Cardiac septum (tissue), 1 donor: ENCODE measurements at places on chromosomes 2 and 18. TPM values are rescaled to one million over a fixed set of nuclear protein-coding genes. Genes with fewer than 3 reads are reported as not detected.

- DNase-seq = no peak
Measured at GRCh38 chr18:49843131-49843530, 29.8 kb upstream of the ACAA2 start.

DNA sequence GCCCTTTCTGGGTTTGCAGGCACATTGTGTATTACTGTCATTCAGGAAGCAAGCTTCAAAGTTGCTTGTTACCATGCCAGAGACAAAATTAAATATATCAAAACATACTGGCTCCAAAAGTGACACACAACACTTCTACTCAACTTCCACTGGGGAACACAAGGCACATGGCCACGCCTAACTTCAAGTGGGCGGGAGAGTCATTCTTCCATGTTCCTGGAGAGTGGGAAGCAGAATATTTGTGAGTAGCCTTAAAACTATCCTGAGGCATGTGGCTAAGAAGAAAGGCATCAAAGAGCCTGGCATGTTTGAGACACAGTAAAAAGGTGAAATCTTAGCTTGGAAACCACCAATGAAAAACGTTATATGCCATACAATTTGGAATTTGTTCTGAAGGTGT lies 90.5 kb upstream of the TACR1 start:
- DNase-seq = no peak

- DNase-seq = no peak
Measured at GRCh38 chr2:191682126-191682525, 4.2 kb downstream of the NABP1 start.

DNA sequence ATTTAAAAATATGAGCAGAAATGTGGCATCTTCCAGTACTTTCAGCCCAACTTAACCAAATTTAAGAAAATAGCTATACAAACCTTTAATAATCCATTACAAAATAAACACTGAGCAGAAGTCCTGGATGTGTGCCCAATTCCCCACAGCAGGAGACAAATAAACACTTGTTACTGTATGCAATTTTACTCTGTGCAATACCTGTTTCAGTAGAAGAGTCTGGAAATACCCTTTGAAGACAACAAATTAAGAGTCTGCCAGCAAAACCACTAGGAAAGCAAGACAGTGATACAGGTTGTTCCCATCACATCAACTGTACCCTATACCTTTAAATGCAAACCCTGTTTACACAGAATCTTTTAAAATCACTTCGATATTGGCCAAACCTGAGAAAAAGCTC lies 41.4 kb upstream of the RNU4ATAC start:
- DNase-seq = no peak

Gene GPR39
- not detected for total RNA-seq

- no peak for DNase-seq
Measured at GRCh38 chr2:141468761-141469160, 662.1 kb downstream of the LRP1B start.

DNA sequence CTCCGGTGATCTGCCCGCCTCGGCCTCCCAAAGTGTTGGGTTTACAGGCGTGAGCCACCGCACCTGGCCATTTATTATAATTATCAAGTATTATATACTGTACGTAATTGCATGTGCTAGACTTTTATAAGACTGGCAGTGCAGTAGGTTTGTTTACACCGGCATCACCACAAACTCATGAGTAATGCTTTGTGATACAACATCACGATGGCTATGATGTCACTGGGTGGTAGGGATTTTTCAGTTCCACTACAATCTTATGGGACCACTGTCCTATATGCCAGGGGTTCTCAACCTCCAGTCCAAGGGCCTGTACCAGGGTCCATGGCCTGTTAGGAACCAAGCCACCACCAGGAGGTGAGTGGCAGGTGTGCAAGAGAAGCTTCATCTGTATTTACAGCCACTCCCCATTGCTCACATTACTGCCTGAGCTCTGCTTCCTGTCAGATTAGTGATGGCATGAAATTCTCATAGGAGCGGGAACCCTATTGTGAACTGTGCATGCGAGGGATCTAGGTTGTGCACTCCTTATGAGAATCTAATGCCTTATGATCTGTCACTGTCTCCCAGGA lies 9.4 kb downstream of the SCYGR4 start:
- DNase-seq = no peak

Gene SRD5A2
- total RNA-seq = not detected

DNA sequence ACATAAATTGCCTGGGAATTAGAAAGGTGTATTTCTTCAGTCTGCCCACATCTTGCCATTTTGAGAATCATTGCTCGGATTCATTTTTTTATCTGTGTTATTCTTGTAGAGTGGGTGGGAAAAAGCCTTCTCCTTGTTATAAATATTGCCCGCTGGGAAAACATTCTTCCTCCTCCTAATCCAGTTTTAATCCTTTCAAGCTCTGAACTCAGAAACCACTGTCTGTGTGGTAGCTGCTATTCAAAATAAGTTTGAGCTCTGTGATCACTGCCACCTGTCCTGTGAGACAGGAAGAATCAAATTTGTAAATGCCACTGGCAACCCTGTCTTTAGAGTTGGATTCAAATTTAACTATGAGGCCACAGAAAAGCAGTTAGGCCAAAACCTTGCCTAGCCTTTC lies 1875.2 kb upstream of the PIK3C3 start:
- no peak for DNase-seq

DNA sequence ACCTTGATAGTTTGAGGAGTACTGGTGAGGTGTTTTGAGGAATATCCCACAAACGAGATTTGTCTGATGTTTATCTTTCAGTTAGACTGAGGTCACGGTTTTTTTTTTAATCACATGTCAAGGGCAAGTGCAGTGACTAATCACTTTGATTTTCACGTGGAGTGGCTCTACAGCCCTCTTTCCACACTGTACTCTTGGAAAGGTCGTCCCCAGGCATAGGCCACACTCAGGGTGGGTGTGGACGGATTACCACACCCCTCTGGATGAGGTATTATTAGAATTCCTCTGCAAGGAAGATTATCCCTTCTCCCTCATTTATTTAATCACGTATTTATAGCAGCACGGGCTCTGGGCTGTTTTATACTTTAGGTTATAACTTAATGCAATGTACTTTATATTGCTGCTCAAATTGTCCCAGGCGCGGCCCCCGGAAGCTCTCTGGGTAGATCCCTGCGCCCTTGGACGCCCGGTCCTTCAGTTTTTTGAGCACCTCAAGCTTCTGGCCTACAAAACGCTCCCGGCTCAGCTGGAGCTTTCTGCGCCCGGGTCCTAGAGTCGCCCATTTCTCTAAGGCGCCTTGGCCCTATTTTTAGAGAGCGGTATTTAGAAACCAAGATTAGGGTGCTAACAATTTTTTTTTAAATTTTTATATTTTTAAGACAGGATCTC lies 515 bp upstream of the PLEKHB2 start:
- DNase-seq = no peak

DNA sequence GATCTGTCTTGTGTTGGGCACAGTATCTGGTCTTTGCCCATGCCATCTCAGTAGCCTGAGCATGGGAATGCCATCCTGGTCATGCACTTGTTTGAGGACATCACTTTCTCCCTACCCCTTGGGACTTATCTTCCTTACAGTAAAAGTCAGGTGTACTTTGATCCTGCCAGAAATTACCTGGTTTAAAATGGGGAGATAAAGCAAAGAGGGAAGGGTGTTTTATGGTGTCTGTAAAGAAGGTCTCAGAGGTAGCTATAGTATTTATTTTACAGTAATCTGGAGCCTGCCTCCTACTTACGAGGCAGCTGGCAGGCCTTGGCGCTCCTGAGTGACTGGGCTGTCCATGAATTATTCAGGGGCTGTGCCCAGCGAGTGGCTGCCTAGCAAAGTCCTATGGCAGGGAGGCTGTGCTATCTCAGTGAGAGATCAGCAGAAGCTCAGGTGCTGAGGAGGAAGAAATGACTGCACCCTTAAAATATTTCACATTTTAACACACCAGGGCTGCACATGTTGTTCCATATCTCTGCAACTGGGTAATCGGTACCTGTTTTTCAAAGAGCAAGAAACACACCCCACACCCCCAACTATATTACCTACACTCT lies 93.9 kb downstream of the SPTBN1 start:
- DNase-seq = no peak

- DNase-seq = no peak
Measured at GRCh38 chr2:227862227-227862740, 9.1 kb upstream of the DAW1 start.

DNA sequence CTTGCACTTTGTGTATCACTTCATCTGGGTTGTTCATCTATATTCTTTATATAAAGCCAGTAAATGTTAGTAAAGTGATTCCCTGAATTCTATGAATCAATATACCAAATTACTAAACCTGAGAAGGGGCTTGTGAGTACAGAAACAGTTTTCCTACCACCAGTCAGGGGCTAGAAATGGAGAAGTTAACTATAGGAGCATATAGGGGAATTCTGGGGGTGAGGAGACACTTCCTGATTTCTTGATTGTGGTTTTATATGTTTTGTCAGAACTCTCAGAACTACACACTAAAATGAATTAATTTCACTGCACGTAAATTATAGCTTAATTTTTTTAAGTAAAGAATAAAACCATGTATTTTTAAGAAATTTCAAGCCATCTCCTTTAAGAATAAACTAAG lies 93.7 kb downstream of the SESTD1 start:
- no peak for DNase-seq

DNA sequence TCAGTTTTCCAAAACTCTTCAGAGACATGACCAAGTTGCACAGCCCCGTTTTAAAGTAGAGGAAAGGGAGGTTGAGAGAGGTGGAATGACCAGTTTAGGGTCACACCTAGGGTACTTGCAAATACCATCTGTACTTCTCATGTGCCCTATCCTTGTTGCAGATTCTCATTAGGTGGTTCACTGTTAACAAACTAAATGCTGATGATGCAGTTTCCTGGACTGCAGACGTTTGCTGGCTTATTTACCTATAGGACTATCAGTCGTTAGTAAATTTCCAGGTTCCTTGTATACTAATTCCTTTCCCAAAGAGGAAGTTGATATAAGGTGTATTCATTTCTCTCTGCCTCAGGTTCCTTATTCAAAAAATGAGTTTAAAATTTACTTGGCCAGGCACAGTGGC lies 1.4 kb downstream of the FARP2 start:
- no peak for DNase-seq

DNA sequence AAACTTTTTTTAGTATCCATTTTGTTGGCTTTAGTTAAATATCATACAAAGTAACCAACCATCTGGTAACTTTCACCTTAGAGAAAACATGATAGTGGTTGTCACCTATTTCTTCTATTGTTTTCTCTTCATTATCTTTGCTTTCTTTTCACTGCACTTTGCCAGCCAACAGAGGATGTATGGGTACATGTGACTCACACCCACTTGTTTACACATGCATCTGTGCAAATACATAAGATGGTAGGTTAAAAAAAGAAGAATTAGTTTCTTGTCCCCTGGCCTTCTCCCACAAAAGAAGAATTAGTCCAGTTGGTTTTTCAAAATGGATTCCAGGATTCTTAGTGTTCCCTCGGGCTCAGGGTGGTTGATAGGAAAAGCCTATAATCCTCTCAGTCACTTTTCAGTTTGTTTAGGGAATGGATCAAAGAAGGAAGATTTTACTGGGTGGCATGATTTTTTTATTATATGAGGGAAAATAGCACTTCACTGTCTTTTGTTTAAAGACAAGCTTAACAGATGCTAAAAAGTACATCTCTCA lies 46.6 kb downstream of the CDK15 start:
- DNase-seq = no peak

Gene C1QL2
- not detected for total RNA-seq

DNA sequence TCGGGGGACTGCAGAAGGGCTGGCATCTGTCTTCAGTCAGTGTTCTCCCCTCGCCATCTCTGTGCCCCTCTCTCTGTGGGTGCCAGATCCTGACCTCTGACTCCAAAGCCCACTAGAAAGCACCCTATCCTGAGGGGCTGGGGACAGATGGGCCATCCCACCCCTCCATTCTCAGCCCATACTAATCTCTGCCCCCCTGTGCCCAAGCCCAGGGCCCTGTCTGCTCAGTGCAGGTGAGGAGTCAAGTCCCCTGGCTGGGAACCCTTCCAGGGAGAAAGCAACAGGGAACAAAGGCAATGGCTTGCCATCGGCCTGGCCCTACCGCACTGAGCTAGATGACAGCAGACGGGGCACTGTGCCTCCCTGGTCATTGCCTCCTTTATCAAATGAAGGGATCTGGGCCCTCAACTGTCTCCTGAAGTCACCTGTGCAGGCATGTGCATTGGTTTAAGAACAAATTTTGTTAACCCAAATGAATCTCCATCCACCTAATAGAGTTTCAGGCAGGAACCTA lies 42.7 kb upstream of the ID2 start:
- peak; percentile 71 for DNase-seq
